ENCODE measurements at places on chromosomes 6 and 20.

GRCh38 chr6:166862287-166862977, 93.9 kb downstream of the RNASET2 start:
- DNase-seq, result peak; percentile 13

- no peak for DNase-seq
Observed at GRCh38 chr6:151036869-151037680, 171.6 kb downstream of the MTHFD1L start.

- DNase-seq, result no peak
Observed at GRCh38 chr20:60589623-60590022, 631.4 kb downstream of the CDH26 start.

- peak; percentile 15 for DNase-seq
Observed at GRCh38 chr6:89117211-89118108, at the start of gene SRSF12. Gene SRSF12, minus strand, starts transcription at chr6:89118071. Its CDS starts 184 bp downstream, at chr6:89117887.

GRCh38 chr6:169188475-169188874, 65.2 kb downstream of the THBS2 start:
- no peak for DNase-seq

DNA sequence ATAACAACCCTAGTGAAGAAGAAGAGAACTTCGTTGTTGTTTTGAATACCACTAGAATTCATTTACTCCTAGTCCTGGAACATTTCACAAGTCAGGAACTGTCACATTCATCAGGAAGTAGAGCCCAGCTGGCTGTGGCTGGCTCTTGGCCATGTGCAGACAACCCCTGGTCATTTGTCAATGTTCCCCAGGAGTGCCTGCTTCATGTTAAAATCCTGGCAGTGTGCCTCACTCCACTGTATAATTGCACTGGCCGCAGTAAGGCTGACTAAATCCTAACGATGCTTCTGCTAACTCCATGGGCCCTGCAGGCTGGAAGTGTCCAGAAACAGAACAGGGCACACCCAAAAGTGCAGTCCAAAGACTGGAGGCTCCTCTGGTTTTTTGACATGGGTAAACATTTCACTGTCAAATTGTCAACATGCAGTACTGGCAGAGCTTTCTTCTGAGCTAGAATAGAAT, 41.5 kb upstream of the ADGRF1 start:
- DNase-seq, result no peak

DNA sequence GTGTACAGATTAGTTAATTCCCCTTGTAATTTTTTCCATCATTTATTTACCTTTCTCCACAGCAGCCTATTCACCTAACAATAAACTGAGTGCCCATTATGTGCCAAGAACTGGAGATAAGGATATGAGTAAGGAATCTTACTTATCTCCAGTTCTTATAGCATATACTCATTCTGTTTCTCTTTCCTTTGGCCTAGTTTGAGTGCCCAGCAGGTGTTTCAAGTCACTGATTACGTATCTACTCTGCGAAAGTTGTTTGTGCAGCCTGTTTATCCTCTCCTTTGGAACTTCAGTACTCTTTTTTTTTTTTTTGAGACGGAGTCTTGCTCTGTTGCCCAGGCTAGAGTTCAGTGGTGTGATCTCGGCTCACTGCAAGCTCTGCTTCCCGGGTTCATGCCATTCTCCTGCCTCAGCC, 17.3 kb upstream of the POU5F1 start:
- DNase-seq, result no peak

DNA sequence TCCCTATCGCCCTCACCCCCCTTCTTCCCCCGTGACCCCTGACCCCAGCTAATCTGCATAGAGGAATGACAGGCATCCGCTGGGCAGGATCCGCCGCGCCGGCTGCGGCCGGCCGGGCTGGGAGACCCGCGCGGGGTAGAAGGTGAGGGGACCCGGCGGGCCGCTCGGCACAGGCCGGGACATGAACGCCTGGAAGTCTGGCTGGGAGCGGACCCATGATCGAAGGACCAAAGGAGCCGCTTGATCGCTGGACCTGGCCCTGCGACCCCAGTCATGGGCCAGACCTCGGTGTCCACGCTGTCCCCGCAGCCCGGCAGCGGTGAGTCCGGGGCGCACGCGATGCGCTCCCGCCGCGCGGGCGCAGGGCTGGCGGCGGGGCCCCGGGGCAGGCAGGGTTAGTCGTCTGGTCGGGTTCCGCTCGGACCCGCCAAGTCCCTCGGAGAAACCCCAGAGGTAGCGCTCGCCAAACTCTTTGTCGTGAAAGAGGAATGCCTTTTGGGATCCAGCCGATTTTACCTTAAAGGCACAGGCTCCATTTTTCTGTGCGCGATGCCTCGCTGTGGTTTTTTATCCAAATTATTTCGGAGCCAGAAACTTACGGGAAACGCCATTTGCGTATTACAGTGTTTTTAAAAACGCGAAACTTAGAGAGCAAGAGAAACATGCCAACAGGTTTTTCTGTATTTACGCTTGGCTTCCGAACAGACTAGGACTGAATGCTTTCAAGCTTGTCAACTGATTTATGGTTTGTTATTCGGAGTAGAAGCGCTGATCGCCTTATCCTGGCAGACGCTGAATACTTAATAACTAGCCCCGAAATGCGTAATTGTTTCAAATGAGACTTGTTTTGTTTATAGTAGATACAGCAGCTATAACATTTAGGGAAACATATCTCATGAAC, at the start of gene PHACTR2:
TSS of gene PHACTR2 (plus strand) at position 75 of the 901 bp plus-strand sequence. CDS start at position 274, 199 bp downstream.
- DNase-seq, result peak; percentile 63

DNA sequence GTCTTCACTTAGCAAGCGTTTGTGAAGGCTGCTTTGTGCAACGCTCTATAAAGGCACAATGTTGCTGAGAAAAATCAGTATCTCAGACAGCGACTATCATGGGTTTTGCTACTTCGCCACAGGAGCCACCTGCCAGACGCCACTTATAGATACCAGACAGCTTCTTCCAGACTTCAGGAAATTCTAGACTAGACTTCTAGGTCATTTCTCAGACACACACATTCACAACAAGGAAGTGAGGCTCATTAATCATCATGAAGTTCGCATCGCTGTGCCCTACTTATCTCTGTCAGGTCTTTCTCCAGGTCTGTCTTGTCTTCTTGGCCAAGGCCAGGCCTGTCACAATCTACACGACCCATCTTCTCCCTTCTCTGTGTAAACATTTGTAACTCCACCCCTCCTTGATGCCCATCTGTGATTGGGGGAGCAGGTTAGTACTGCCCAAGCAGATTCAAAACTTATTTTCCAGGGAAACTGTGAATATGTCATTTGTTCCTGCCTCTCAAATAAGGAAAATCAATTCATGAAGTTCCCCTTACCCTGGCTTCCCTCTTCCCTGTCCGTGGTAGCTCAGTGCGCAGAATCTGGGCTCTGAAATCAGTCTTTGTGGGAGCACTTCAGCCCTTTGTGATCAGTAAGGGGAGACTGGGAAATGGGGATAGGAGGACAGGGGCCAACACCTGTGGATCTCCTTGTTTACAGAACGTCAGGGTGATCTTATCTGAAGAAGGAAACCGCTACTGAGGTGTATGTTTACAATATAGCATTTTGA, 115.5 kb downstream of the TNFAIP3 start:
- DNase-seq, result no peak

GRCh38 chr20:51428401-51429143, 113.9 kb downstream of the NFATC2 start:
- DNase-seq, result no peak

GRCh38 chr6:149852180-149852579, 12.0 kb downstream of the LRP11 start:
- no peak for DNase-seq

GRCh38 chr20:4470375-4470774, 251.3 kb upstream of the PRND start:
- no peak for DNase-seq

GRCh38 chr6:95231416-95231815, 345.9 kb upstream of the MANEA start:
- DNase-seq, result no peak

- no peak for DNase-seq
Observed at GRCh38 chr20:6651016-6651415, 116.5 kb upstream of the BMP2 start.

DNA sequence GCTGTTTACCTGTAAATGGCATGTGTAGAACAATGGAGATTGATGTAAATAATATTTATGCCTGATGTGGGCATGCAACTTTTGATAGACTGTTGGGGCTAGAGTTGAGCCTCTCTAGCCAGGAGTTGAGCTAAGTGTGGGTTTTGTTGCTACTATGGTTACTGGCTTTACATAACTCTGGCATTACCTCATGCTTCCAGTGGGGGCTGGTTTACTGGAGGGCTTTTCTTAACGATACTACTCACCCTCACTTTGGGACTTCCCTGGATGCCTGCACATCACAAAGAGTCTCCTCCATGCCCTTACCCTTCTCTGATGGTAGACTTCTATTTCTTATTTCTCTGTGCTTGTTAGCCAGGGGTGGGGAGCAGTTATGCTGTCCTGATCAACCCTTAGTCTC, 524.6 kb upstream of the CDH4 start:
- no peak for DNase-seq

DNA sequence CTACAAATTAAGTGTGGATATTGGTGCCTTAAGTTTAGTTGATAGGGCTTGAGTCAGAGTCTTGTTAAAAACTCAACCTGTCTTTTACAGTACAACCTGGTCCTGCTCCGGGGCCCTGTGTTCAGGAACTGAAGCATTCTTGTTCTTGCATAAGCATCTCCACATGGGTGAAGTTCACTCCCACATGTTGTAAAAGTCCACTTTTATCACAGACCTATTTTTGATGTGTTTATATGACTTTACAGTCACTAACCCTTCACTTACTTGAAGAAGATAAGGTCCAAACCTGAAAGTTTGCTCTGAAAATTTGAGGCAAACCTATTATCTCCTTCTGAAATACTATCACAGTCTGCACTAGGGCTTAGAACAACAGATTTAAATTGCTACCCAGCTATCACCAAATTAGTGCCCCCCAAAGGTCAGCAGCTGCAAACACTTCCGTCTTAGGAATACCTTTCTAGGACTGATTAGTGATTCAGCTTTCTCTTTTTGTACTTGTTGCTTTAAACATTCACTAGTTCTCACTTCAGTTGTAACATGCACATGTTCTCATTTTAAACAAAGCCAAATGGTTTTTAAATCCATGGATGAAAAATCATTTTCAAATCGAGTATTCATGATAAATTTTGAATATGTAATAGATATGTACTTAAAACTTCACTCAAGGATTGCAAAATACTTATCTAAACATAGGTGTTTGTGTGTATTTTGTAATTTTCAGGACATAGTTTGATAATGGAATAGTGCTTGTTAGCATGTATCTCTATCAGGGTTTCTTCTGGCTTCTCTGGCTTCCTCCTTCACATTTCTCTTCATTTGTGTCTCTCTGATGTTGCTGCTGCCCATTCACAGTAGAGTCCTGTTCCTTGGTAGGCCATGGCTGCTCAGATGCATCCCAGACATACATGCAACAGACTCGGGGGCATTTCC, 469.8 kb upstream of the SOX4 start:
- no peak for DNase-seq

DNA sequence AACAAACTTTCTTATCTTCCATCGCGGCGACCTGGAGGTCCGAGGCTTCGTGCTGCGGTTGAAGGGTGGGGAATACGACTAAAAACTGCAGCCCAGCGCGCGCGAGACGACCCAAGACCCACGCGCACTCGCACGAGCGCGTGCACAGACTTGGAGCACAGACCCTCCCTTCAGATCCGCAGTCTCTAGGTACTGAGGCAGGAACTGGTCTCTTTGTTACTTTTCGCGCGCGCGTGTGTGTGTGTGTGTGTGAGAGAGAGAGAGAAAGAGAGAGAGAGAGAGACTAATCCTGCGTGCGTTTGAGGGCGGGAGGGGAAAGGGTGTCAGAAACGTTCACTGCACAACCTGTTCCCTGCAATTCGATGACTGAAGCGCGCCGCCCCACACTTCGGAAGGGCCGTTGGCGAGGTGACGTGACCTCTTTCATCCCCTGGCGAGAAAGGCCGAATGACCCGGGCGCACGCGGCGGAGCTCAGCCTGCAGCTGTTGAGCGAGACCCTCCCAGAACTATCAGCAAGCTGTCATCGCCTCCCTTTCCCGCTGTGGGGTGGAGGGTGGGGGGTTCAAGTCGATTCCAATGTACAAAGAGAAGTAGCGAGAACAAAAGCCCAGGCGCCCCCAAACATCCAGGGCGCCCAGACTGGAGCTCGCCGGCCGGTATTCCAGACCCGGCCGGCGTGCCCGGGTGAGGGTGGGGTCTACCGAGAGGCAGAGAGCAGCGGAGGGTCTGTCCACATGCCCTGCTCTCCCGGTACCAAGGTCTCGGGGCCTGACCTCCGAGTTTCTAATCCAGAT, 1.5 kb upstream of the TUBB2B start:
- DNase-seq, result no peak

- no peak for DNase-seq
Observed at GRCh38 chr20:5780846-5781217, 30.6 kb downstream of the SHLD1 start.

DNA sequence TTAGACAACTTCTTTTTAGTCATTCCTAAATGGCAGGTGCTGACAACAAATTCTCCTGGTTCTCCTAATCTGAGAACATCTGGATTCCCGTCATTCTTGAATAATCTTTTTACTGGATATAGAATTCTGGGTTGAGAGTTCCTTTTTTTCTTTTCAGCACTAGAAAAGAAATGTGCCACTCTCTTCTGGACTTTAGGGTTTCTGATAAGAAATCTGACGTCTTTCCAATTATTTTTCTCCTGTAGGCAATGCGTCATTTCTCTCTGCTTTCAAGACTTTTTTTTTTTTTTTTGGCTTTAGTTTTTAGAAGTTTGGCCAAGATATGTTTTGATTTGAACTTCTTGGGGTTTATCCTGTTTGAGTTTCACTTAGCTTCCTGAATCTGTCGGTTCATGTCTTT, 66.1 kb upstream of the RNF24 start:
- DNase-seq, result no peak

- no peak for DNase-seq
Observed at GRCh38 chr20:47427746-47428145, 71.2 kb upstream of the ZMYND8 start.

DNA sequence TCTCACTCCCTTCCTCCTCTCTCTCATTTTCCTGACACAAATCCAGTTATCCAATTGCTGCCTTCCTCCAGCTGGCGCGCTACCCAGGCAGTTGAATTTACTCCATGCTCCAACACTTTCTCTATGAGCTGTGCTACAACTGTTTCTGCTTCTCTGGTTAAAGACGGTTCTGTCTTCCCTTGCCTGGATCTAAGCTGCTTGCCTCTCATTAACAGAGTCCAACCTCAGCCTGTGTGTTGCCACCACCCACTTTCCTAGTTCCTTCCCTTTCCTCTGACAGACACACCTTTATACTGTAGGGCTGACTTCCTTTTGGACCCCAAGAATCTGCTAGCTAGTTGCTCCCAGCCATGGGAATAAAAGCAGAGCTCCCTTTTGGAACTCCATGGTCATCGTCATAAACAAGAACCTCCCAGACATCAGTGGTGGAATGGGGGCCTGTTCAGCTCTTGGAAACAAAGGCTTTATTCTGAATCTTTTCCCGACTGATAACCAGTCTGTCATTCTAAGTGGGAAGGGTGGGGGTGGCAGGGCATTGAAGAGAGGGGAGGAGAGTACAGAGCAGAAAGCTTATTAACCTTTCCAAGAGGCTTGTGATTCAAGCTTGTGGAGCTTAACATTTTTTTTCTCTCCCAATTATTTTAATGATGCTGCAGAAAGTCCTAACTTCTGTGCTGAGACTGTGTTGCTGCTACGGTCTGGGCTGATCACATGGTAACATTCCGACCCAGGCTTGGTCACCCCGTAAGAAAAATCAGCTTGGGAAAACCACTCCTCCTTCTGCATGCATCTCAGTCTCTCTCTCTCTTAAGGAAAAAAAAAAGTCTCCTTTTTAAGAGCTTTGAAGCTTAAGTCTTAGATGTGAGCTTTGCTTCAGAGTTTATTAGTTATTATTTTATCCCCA, 31.3 kb upstream of the BMP2 start:
- no peak for DNase-seq

GRCh38 chr6:37987018-37987417, 167.5 kb downstream of the ZFAND3 start:
- DNase-seq, result no peak

- DNase-seq, result no peak
Observed at GRCh38 chr20:33693741-33694638, 7.8 kb upstream of the E2F1 start.
